ENCODE measurements at places on chromosomes 4 and X.

GRCh38 chr4:76279462-76279861 is 27.1 kb upstream of the STBD1 start:
- DNase-seq, result peak; percentile 70

DNA sequence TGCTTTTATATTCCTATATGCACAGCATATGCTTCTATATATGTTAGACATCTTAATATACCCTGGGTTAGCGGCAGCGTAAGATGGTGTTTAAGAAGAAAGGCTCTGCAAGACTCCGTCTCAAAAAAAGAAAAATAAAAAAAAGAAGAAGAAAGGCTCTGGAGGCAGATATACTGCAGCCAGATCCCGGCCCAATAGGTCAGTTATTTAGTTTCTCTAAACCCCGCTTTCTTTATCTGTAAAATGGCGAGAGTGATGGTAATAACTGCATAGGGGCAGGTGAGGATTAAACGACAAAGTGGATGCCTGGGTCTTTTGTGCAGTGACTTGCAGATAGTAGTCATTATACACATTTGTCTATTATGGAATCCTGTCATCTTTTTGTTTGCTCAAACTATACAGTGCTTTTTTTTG is 115.2 kb downstream of the NAA11 start:
- DNase-seq, result no peak

GRCh38 chrX:29308726-29309125 is 721.5 kb downstream of the IL1RAPL1 start:
- no peak for DNase-seq

- DNase-seq, result no peak
Measured at GRCh38 chr4:41660352-41660751, 88.2 kb downstream of the PHOX2B start.

- no peak for DNase-seq
Measured at GRCh38 chrX:5702890-5703289, 525.8 kb downstream of the NLGN4X start.

DNA sequence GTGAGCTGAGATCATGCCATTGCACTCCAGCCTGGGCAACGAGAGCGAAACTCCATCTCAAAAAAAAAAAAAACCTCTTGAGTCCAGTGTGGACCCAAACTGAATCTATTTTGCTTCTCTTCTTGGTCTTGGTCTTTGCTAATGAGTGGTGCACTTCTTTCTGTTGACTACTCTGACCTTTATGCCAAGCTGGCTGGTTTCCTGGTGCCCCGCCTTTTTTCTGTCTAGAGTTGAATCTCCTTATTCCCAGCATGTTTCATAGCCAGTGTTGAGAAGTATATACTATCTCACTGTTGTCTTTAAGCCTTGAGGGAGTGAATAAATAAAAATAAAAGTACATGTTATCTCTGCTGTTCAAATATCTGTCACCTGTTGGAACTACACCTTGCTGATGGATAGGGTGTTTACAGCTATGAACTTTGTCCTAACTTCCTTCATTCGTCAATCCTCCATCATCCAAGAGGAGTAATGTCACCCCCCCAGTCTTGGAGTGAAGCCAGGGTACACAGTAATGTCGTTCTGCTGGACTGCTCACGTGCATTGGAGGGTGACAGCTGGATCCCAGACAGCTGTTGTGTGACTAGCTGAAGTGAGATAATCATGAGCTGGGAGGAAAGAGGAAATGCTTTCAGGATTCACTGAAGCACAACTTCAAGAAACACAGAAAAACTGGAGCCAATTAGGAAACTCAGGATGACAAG is 99.3 kb upstream of the PRKG2 start:
- DNase-seq, result no peak

DNA sequence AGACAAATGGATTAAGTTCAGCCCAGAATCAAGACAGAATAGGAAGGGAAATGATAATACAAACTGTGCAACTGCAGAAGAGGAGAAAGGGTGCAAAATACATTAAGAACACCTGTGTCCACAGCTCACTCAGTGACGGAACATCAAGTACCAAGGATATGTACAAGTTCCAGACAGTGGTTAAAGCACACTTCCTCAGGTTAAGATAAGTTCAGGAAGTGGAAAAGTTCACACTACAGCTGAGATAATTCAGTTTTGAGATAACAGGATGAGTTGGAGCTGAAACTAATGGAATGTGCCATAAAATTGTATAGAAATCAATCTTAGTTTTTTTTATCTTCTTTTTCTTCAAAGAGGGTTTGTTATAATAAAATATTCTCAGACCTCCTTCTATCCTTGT is 419.4 kb downstream of the KCNIP4 start:
- DNase-seq, result no peak

DNA sequence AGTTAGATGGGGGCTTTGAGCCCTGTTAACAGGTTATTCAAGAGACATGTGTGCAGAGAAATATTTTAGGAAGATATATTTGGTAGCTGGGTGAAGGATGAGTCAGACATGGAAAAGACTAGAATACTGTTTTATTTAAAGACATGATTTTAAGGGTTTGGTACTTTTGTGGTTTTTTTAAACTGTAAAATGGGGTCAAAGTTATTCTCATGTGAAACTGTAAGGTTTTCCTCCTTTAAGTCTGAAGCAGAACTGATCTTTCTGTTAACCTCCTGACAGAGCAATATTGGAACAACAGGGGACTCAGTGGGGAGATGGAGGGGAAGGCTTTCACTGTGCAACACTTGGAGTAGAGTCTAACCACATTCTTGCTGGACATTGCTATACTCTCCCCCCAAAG is 112.4 kb upstream of the LSM6 start:
- no peak for DNase-seq

GRCh38 chr4:38489011-38489861 is 174.8 kb upstream of the KLF3 start:
- peak; percentile 40 for DNase-seq

DNA sequence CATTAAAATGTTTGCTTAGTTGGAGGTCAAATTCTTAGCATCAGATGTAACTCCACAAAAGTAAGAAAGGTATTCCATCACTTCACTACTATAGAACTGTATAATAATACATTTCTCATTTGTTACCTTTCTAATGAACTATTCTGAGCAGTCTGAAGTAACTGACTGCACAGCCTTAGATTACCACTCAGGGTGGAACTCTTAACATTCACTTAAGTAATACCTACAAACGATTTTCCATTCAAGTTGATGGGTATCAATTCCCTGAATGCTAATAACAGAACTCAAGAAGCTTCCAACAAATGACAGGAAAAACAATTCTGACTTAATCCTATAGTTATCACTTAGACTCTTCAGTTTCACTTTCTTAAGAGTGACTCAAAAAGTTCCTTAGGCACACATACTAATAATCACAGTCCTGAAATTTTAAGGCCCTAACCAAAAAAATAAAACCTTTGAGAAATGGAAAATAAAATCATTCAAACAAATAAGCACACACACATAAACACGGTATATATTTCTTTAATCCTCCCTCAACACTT is 20.9 kb downstream of the HNRNPD start:
- no peak for DNase-seq

DNA sequence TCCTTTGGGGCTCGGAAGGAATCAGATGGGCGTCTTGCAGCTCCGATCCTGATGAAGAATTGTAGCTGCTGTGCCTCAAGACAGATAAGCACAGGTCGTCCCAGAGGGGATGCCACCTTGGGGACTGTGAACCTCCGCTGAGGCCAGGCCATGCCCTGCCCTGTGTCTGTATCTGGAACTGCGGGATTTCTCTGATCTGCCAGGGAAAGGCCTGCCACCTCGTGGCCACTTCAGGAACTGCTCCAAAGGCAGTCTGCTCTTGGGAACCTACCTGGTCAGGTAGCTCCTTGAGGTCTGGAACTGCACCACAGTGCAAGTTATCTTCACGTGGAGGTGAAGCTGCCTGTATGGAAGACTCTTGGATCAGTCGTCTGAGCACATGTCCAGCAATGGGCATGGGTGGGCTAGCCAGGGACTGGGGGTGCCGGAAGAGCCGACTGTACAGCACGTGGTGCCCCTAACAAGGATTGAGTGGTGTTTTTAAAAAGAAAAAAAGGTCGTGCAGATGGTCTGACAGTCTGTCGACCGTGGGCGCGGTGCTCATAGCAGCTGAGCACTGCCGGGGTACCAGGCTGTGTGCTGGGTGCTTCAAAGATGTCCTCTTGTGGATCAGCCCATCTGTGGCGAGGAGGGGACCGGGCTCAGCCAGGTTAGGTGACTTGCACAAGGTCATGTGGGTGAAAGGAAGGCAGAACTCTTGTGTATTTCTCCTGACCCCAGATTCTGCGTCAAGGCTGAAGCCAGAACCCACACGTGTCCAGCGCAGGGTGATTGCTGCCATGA is 3.1 kb upstream of the GRPEL1 start:
- DNase-seq, result peak; percentile 96

DNA sequence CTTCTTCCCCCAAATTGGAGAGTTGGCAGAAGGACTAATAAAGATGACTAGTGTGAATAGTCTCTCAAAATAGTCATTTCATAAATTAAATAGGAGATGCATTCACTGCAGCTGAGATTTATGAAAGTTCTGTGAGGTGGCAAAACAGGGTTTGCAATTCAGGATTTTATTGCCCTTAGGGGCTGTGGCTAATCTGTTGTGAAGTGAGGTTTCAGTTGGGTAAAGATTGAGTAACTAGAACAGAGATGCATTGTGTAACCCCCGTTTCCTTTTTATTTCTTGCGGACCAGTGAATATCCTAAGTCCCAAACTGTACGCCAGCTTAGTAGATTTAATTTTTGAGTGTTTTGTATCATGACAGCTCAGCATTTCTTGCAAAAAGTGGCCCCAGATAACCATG is 16.2 kb upstream of the SCRG1 start:
- peak; percentile 28 for DNase-seq

GRCh38 chr4:153790500-153790865 is 1.6 kb upstream of the SFRP2 start:
- no peak for DNase-seq

DNA sequence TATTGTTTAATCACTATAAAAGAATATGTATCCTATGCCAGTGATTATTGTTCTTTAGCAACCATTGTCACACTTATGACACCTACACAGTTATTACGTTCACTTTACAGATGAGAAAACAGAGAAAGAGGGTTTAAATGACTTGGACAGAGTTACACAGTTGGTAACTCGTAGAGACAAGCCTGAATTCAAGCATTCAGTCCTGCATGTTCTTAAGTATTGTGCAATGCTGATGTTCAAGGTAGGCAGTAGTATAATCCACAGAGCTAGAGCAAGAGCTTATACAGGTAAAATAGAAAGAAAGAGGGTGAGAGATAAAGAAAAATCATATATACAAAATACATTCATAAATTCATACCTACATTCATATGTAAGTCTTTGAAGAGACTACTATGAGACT is 249.8 kb upstream of the ANXA10 start:
- no peak for DNase-seq

DNA sequence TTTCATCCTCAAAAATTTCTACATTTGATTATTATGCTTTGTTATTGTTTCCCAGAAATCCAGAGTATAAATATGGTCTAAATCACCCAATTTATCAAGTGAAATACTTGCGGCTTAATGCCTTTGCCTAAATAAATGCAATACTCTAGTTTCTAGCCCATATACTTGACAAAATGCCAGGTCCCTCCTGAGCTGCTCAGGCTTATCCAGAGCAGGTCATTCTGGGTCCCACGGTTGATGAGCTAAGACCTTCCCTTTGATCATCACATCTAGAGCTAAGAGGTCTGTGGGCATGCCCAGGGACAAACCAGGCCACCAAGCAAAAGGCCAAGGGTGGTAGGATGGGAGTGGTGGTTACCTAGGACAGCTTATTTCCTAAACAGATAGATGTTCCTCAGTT is 180.1 kb downstream of the SMIM20 start:
- DNase-seq, result no peak

DNA sequence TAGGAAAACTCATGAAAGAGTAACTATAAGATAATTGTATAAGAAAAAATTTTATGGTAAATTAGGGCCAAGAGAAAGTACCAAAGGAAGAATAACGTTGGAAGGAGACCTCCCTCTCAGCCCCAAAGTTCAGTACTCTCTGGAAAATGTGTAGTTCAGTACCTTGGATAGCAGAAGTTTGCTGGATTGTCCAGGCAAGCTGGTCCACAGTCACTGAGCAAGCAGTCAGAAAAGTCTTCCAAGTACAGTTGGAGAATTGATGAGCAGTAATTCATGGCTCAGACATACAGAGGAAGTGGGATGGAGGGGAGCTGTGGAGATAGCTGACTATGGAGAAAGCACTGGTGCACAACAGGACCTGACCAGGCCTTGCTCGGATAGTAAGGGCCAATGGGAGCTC is 598.2 kb upstream of the NDST4 start:
- DNase-seq, result no peak

GRCh38 chr4:2280531-2281300 is 18.8 kb upstream of the MXD4 start:
- no peak for DNase-seq

DNA sequence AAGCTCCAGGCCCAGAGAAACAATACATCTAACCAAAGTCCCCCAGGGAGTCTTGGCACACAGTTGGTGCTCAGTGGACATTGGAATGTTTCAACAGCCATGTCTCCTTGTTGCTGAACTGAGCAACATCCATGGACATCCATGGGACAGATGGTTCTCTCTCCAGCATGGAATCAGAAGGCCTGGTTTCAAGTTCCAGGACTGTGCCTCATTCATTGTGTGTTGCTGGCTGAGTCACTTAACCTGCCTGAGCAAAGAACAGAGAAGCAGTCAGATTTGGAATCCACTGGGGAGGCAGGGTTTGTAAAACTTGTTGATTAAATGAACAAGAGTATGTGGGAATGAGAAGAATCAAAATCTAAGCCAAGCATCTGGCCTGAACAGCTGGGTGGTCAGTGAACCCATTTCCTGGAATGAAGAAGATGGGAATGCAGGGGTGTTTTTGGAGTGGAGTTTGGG is 147.9 kb downstream of the CHIC2 start:
- DNase-seq, result no peak

GRCh38 chr4:41373221-41373620 is 116.5 kb downstream of the UCHL1 start:
- no peak for DNase-seq

DNA sequence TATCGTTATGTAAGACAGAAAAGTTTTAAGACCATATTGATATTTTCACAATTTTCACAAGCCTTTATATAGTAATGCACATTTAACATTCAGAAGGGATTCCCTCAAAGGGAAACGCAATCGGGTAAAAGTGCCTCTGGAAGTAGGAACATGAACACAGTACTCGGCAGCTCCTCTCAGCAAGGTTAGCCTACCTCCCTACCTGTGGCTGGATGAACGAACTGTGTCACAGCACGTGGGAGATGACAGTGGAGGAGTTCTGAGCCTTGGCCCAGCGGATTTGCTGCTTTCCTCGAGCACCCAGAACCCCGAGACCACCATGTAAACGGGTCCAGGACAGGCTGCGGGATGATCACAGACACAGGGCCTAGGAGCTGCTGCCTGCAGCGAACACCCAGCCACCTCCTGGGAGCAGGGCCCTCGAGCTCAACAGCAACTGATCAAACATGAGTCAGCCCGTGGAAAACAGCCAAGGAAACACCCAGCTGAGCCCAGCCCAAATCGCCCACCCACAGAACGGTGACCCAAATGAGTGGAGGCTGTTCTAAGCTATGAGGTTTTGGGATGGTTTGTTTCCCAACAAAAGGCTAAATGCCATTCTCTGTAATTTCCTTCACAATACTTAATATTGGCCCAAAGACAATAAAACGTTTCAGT is 30.4 kb downstream of the FAT1 start:
- no peak for DNase-seq
